ENCODE measurements at places on chromosomes 3 and 15. TPM values are rescaled to one million over a fixed set of nuclear protein-coding genes. Genes with fewer than 3 reads are reported as not detected.

DNA sequence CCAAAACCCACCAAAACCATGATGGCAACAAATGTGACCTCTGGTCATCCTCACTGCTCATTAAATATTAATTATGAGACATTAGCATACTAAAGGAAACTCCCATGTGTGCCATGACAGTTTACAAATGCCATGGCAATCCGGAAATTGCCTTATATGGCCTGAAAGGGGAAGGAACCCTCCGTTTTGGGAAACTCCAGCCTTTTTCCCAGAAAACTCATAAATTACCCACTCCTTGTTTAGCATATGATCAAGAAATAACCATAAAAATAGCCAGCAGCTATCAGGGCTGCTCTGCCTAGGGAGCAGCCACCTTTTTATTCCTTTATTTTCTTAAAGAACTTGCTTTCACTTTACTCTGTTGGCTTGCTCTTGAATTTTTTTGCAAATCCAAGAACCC, 992.7 kb downstream of the NTRK3 start:
- no peak for DNase-seq

DNA sequence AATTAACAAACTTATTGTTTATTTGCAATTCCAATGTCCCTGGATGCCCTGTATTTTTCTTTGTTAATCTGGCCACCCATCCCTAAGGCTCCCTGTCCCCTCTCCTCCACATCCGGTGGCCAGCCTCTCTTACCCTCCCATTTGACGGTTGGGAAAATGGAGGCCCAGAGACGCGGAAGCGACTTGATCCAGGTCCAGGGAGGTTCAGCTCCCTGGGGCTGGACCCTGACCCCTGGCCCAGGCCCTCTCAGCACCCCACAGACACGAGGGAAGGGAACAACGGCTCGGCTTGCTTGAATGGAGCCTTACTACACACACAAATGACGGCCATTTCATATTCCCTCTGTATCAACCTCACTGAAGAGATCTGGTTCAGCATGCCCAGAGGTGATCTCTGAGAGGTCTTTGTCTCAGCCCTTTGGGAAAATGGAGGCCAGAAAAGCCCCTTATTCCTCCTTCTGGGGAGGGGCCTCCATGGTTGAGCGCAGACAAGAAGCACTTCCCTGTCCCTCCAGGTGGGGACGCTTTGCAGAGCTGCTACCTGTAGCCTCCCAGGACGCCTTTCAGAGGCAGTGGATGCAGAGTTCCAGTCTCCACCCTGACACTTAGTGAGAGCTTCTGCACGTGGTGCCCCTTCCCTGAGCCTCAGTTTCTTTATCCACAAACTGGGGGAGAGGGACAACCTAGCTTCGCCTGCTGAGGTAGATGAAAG, 82.1 kb downstream of the ATP2B2 start:
- DNase-seq, result no peak

GRCh38 chr3:8658306-8659212, 14.0 kb upstream of the SSUH2 start:
- peak; percentile 86 for DNase-seq

DNA sequence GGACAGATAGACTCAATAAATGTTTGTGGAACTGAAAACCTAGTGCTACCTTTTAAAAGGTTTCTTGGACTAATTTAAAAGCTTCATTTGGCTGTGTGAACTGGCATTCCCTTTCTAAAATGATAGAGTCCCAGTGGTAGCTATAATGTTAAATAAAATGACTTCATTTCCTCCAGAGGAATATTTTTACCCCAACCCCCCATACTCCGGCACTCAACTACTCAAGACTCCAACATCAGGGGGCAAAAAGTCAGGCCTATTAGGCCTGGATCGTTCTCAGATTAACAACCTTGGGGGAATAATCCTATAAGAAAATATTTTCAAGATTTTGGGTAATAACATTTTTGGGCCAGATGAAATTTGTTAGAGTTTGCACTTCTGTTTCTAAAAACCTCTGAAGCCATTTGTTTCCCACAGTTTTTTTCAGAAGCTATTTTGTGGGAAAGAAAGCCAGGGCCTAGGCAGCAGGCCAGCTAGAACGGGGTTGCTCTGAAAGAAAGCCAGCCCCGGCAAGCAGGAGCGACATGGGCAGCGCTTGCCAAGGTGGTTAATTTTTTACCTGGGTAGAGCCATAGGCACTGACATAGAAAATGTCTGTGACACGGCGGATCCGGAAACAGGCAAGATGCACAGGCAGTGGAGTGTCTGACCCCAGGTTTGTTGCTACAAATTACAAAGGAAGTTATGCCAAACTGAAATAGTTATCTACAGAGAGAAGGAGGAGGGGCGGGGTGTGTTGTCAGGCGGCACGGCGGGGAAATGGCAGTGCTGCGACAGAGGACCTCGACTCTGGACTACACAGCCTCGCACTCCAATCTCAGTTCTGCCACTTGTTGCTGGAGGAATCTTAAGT, 84.6 kb downstream of the MAGI1 start:
- no peak for DNase-seq

- no peak for DNase-seq
Measured at GRCh38 chr3:48338635-48339034, 5.2 kb upstream of the SPINK8 start.

GRCh38 chr3:99938270-99938911, 120.7 kb downstream of the CMSS1 start:
- no peak for DNase-seq

DNA sequence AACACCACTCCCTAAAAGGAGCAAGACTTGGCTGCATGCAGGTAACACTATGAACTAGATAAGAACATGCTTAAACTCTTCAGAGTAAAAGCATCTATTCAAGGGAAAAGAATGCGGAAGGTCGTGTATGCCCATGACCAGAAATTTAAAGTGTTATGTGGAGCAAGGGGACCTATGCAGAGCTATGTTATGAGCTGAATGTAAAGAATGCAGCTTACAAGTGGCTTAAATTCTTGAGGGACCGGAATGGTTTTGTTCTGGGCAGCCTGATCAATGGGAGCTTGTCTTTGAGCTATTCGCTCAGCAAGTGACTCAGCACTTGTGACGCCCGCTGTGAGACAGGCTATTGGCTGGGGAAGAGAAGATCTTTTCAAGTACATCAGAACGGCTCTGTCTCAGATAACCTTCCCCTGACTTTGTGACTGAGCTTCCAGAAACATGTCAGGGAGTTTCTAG, 367.5 kb upstream of the THBS1 start:
- DNase-seq, result no peak

Gene PPP1R2
- 55.6 TPM for total RNA-seq

Gene GP9
- not detected for total RNA-seq

Gene SLC27A2
- total RNA-seq, result 2.2 TPM

Gene PDCD6IP
- total RNA-seq, result 151 TPM

Gene ATP13A5
- not detected for total RNA-seq

Gene LRRC2
- total RNA-seq, result 0.42 TPM

Gene ROPN1
- not detected for total RNA-seq

Gene TTLL13
- not detected for total RNA-seq

All from thoracic aorta (tissue), 2 donors.